ENCODE measurements at places on chromosomes 11 and 22.

DNA sequence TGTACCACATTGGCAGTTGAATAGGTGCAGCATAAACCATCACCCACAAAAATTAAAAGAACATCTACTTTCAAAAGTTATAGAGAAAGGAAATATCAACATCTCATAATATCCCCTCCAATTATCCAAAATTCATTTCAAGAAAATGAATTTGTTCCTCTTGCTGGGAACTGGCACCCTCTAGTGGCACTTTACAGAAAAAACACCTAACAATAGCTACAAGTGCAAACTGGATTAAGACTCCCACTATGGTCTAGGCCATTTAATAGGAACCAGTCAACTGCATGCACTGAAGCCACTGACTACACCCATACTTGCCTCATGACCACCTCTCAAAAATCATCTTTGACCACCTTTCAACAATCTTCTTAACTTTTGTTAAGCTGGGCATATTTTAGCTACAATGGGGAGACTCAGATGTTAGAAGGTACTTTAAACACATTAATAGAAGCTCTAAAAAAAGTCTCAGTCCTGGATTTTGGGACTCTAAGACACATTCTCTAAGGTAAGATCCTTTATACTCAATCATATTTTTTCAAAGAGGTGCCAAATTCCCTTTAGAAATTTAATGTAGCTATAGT, 17.3 kb downstream of the TRAF6 start:
- peak; percentile 32 for DNase-seq

GRCh38 chr11:119583585-119583984, 145.4 kb downstream of the NECTIN1 start:
- DNase-seq: no peak

GRCh38 chr11:46445920-46446771, 54.6 kb upstream of the CHRM4 start:
- DNase-seq: peak; percentile 41

- DNase-seq: no peak
Observed at GRCh38 chr11:34783816-34784317, 132.3 kb downstream of the APIP start.

DNA sequence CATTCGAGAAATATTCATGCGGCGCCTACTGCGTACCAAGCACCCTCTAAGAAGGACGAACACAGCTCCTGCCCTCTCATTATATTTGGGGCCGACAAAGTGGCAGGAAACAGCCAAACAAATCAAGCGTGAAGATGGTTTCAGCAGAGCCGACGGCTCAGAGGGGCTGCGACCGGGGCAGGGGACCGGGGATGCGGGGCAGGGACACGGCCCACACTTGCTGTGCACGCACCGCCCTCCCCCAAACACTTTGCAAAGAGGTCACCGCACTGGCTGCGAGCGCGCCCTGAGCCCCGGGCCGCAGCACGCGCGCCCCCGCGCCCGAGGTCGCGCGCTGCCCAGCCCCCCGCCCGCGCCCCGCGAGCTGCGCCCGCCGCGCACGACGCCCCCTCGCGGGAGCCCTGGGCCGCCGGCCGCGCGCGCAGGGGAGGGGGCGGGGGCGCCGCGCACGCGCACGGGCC, 255 bp upstream of the SYNGR1 start:
- DNase-seq: no peak

DNA sequence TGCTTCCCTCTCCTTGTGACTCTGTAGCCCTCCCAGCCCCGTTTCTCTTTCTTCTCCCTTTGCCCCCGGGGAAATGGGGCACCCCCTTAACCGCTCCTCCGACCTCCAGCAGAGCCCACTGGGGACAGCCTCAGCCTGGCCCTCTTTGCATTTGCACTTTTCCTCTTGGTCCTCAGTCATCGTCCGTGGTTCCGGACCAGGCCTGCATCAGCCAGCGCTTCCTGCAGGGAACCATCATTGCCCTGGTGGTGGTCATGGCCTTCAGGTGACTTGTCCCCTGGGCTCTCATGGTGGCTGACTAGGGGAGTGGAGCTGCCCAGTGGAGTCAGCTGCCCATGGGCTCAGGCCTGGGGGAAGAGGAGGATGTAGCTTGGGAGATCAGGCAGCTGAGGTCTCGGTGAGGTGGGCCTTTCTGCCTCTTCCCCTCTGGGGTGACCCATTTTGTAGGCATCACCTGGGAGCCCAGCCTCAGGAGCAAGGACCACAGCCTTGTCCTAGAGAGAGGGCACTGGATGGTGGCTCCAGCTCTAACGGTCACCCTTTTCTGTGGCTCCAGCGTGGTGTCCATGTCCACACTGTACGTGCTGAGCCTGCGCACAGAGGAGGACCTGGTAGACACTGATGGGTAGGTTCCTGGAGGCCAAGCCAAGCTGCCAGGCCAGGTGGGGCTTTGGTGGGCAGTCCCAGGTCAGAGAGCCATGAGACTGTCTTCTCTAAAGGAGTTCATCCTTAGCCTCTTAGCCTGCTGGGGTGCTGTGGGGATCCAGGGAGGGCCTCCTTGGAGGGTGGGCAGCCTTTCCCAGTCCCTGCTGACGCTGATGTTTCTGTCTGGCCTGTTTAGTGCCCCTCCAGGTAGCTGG, 12.5 kb downstream of the TMEM258 start:
- DNase-seq: no peak

- no peak for DNase-seq
Observed at GRCh38 chr11:47539681-47540039, 13.3 kb downstream of the CELF1 start.

DNA sequence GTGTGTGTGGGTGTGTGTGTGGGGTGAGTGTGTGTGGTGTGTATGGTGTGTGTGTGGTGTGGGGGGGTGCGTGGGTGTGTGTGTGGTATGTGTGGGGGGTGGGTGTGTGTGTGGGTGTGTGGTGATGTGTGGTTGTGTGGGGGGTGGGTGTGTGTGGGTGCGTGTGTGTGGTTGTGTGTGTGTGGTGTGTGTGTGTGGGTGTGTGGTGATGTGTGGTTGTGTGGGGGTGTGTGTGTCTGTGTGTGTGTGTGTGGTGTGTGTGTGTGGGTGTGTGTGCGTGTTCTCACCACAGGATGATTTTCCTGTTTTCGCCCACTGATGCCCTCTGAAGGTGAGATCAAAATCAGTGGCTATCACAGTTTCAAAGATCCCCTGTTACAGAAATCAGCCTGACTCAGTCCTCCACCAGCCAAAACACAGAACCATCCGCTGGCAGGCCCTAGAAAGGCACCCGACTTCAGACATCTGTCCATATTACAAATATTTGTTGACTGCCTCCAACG, 24.7 kb downstream of the CPT1A start:
- DNase-seq: no peak

DNA sequence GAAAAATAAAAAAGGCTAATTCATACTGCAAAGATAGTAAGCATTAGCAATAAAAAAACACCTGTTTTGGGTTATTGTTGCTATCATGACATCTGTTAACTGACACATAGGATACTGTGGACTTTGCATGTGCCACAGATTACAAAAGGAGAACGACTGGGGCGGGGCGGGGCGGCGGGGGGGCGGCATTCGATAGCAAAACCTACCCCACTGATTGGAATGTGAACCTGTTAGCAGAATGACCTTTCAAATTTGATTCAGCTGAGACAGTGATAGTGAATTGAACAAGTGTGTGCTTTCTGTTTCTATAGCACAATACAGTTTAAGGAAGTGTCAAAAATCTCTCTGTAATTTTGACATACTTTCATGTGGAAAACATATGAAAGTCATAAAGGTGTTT, 14.9 kb downstream of the MMP20 start:
- DNase-seq: no peak

DNA sequence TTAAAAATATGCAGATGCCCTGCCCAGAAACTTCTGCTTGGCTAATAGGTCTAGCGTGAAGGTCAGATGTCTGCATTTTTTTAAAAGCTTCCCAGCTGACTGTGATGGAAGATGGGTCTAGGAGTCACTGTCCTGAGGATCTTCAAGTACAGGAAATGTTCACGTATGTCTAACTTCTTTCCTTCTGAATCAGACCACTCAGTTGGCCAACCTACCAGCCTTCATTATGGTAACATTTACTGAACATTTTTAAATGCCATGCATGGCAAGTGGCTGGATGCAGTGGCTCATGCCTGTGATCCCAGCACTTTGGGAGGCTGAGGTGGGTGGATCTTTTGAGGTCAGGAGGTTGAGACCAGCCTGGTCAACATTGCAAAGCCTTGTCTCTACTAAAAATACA, 1.1 kb upstream of the PRG2 start:
- no peak for DNase-seq

GRCh38 chr11:121426476-121427399, 25.4 kb upstream of the SORL1 start:
- DNase-seq: no peak

DNA sequence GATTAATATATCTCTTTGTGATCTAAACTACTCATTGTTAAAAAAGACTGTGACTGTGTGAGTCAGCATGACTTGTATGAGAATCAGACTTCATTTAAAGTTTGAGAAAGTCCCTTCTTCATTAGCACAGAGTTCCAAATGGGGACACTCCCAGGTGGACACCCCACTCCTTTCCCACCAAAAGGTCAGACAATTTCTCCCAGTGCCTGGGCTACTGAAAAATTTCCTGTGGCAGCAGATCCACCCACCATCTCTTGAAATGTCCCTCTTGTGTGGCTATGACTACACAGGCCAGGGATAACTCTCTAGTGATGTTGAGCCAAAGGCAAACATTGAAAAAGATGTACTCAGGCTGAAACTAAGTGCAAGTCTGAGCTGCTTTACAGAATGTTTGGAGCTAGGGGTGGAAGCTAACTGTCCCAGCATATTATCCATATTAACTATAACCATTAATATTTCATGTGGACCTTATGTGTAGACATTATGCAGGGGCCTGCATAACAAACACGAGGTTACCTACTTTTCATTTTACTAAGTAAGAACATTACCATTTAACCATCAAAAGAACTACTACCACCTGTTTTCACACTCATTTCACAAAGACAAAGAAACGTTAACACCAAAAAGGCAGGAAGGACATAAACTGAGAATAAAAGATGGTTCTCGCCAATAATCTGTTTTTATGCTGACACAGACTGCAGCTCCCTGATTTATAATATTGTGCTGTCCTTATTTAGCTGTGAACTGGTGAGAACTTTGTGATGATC, 44.8 kb downstream of the MMP20 start:
- no peak for DNase-seq

- peak; percentile 55 for DNase-seq
Observed at GRCh38 chr22:32204856-32205722, at the start of gene RFPL2. Gene RFPL2 (minus strand): TSS chr22:32205073. CDS start chr22:32202451, 2,622 bp downstream.

GRCh38 chr11:331358-332060, 10.8 kb upstream of the IFITM3 start:
- DNase-seq: no peak

DNA sequence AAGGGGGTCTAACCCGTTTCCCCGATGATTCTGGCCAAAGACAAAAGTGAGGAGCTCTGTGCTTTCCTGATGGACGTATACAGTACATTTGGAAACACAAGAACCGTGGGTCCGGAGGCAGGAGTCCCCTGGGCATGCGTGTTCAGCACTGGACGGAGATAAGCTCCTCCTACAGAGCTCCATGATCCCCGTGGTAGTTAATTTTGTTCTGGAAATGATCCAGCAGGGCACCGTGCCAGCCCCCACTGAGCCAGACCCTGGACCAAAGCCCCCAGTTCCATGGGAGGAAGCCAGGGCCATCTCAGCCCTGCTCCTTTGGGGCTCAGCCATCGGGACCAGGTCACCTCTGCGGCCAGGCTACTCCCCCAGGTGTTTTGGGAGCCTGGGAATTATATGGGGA, 83.3 kb downstream of the TRMU start:
- no peak for DNase-seq

GRCh38 chr11:107182978-107183377, 164.7 kb upstream of the GUCY1A2 start:
- DNase-seq: no peak
